ENCODE measurements at places on chromosomes 7 and 10.

DNA sequence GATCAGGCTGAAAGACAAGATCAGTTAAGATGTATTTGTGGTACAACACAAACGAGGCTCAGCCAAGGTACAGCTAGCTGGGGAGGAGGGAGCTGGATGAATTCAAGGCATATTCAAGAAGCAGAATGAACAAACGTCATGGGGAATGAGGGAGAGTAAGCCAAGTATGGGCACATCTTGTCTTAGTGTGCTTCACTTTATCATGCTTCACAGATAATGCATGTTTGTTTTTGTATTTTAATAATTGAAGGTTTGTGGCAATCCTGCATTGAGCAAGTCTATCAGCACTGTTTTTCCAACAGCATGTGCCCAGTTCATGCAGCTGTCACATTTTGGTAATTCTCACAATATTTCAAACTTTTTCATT lies 135.4 kb downstream of the HIBADH start:
- DNase-seq = no peak

GRCh38 chr7:100059251-100059739 lies 9.7 kb downstream of the ZSCAN21 start:
- DNase-seq = no peak

- DNase-seq = no peak
These were observed 21.6 kb upstream of the SAR1A start for GRCh38 chr10:70191972-70192305.

DNA sequence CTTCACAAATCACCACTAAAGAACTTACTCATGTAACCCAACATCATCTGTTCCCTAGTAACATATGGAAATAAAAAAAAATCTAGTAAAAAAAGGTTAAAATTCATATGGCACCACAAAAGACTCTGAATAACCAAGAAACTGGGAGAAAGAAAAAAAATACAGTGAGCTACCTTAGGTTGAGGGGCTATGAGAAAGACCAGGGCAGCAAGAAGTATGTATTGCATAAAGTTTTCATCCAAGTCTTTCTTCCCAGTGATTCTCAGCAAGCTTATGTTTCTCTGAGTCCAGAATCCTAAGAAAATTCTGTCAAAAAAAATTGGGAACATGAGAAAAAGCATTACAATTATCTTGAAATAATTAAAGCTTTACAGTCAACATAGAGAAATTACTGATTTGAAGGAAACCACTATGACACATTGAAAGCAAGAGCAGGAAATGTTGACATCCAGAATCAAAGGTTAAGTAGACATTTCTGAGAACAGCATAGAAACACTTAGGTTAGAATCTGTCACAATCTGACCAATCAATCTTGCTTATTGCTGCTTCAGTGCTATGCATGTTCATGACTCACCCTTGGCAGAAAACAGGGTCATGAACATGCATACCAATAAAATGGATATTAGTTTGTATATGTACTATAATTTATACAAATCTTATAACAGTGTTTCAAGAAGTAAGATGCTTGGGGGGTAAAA lies 494.0 kb upstream of the POT1 start:
- DNase-seq = no peak

DNA sequence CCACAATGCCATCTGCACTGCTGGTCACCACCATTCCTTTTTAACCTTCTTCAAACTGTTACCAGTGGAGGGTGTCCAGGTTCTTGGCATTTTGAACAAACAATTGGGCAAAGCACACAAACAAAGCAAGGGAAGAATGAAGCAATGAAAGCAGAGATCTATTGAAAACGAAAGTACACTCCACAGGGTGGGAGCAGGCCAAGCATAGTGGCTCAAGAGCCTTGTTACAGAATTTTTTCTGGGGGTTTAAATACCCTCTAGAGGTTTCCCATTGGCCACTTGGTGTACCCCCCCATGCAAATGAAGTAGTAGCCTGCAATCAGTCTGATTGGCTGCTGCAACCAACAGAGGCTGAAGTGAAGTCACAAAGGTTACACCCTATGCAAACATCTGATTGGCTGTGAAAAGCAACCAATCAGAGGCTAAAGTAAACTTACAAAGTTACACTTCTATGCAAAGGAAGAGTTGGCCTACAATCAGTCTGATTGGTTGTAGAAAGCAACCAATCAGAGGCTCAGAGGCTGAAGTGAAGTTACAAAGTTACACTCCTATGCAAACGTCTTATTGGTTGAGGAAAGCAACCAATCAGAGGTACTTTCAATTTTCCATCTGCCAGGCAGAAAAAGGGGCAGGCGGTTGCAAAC lies 103.2 kb upstream of the WAC start:
- DNase-seq = no peak
